ENCODE measurements at places on chromosomes 13 and 19.

GRCh38 chr19:38665219-38665931, 17.9 kb downstream of the ACTN4 start:
- no peak for DNase-seq

DNA sequence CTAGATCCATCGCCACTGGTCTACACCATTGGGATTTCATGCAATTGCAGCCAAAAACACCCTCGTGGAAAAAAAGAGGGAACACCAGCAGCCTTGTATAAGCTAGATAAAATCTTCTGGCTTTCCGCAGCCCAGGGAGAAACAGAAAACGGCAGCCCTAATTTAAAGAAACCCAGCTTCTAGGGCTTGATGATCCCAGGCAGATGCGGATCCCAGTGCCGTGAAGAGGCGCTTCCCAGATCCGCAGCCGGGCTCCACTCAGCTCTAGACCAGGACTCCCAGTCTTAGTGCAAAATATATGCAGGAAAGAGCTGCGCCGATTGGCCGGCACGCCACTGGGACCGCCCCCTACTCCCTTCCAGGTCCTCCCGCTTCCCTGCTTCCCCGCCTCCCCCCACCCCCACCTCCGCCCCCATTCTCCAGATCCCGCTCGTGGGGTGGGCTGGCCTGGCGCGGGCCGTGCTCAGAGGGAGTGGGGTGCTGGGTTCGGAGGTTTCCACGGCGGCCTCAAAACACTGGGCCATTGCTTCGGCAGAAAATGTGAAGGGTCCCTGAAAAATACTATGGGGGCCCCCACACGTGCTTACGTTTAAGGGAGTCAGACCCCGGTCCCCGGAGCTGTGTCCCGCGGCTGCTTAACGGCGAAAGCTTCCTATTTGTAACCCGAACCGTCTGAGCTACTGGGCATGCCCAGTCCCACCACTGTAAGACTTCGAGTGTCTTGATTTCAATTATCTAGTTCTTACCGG, 63.1 kb downstream of the SERP2 start:
- peak; percentile 22 for DNase-seq

- no peak for DNase-seq
These were observed 97.6 kb upstream of the DACH1 start for GRCh38 chr13:71964491-71965100.

DNA sequence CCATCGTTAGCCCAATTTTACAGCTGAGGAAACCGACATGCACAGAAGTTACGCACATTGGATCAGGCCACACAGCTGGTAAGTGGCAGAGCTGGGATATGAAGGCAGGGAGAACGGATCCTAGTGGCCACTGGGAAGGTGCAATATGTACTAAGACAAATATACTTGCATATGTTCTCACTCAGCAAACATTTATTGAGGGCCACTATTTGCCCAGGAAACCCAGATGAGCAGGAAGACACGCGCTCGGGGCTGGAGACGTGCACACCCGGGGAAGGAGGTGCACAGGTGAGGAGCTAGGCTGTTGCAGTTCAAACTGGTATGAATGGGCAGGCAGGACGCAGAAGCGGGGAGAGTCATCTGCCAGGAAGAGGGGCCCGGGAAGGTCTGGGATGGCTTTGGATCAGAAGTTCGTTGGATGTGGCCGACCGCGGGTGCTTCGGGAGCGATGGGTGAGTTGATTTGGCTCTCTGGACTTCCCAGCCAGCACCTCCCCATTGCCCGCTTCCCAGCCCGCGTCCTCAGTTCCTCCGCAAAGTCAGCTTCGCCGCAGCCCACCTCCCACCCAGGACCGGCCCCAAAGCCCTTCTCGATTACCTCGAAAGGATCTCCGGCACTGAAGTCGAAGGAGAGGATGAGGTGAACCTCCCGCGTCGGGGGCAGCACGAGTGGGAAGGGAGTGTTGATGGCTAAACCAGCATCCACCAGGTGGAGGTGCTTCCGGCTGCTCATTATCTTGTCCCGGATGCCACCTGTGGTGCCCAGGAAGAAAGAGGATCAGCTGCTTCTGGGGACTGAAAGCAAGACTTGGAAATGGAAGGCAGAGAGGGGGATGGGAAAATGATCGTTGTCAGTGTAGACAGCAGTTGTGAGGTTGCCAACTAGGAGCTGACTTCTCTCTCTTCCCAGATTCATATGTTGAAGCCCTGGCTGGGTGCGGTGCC, 17.8 kb upstream of the CABP5 start:
- no peak for DNase-seq

GRCh38 chr19:38003438-38004185, 96.6 kb downstream of the SIPA1L3 start:
- peak; percentile 24 for DNase-seq

DNA sequence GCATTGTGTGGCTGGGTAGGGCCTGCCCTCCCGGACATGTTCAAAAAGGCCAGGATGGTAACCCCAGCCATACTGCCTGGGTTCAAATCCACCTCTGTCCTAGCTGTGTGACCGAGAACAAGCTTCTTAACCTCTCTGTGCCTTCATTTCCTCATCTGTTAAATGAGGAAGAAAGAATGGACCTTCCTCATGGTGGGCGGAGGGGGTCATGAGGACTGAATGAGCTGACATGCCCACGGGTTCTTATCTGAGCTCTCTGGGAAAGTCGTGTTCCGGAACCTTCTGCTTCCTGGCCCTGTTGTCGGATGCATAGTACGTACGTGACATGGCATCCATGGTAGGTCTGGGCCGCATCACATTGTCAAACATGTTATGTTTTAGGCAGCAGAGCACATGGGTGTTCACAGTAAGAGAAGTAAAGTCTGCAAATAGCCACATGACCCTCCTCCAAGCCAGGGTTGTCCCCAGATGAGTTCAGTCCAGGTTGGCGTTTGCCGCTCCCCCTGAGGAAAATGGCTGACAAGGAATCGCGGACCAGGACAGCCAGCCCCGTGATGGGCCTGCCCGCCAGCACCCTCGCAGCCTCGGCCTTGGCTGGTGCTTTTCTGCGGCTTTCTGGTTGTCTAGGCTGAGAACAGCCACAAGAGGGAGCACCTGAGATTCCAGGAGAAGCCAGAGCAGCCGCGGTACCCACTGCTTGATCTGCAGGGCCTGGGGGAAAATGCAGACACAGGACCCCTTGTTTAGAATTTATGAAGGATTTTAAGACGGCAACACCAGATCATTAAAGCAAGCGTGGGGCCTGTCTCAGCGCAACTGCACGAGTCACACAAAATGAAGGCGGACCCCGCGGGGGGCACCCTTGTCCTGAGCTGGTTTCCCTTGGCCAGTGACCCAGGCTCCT, 2.4 kb upstream of the NTN5 start:
- DNase-seq, result peak; percentile 44

Data from stimulated activated CD4-positive, alpha-beta T cell treated with anti-CD3 and anti-CD28 coated beads, Interleukin-12 subunit alpha, Interleukin-12 subunit beta, amount 100 ng/mL, for 24 hours (primary cell).